ENCODE measurements at places on chromosomes 7 and 10.

GRCh38 chr10:11449761-11450160 is 161.7 kb downstream of the USP6NL start:
- DNase-seq = no peak

GRCh38 chr7:128110641-128111364 is 79.6 kb upstream of the LRRC4 start:
- no peak for DNase-seq

DNA sequence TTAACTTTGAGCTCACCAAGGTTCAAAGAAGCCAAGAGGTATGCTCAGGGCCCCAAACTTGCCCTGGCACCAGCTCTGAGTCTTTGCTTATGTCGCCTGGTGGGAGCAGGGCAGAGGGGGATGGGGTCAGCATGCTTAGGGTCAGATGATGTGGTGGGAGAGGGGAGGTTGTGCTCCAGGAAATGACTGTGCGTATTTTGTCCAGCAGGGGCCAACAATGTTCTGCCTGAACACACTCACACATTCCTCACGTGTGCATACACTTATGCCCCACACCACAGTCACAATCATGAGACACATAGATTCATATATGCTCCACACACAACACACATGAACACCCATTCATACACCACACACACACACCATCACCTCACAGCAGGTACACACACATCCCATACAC is 4.4 kb upstream of the RAMP3 start:
- no peak for DNase-seq

DNA sequence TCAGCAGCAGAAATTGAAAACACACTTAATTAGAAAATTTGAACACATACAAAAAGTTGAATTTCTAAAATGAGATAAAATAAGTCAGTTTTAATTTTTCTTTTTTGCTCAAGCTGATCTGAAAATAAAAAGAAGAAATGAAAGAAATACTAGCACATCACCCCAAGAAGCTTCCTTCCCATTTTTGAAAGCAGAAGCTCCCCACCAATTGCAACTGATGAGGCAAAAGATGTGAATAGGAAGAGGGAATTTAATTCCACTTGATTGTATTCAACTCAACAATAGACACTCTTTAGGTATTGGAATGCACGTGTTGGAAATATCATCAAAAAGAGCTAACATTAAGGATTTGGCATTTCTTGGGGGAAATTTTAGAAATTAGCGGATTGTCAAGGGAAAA is 175.8 kb downstream of the TRIL start:
- DNase-seq = no peak

GRCh38 chr10:78817361-78817760 is 251.4 kb upstream of the ZMIZ1 start:
- DNase-seq = no peak

DNA sequence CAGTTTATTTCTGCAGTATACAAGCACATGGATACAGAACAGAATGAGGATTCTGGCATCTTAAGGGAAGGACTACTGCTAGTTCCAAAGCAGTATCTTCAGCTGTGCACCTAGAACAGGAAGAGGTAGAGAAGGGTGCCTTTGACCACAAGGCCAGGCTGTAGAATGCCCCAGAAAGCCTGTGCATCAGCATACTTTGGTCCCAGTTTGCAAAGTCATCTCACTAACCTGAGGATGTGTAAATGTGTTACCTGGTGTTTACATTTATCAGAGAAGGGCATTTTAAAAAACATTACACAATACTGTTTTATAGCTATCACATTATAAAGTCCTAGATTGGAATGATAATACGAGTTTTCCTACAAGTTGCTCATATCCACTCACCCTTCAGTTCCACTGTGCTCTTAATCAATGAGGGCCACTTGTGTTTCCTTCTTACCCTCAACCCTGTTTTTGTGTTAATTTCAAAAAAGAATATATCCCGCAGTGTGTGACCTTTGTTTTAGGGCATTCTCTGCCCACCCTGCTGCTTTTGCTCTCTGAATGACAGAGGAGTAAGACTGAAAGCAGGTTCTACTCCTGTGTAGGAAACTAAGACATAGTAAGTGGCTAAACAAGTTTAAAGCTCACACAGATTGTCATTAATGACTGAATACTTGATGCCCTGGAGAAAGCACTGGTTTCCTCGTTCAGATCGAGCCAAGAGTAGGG is 3.4 kb downstream of the SLC35G1 start:
- DNase-seq = no peak

- DNase-seq = no peak
Measured at GRCh38 chr10:94351089-94351488, 11.7 kb downstream of the NOC3L start.

GRCh38 chr10:121600611-121601010 is 2.4 kb upstream of the FGFR2 start:
- DNase-seq = no peak

- DNase-seq = no peak
Measured at GRCh38 chr7:81158189-81158588, 239.3 kb upstream of the SEMA3C start.

- DNase-seq = peak; percentile 64
Measured at GRCh38 chr10:28722065-28722803, 44.9 kb downstream of the BAMBI start.

DNA sequence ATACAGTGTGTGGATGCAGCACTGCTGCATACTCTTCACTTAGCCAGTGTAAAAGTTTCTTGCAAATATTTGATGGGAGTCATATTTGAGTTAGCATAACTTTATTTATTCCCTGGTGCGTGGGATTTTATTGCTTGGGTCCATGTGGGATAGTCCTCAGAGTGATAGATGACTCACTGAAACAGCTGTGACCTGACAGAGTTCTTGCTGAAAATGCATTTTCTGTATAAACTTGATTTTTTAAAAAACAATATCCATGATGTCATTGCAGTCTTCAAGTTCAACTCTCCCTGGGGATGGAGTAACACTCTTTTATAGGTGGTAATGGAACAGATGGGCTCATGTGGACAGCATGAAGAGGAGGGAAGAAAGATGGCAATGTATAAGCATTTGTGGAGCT is 310.0 kb downstream of the PPP1R3A start:
- no peak for DNase-seq

DNA sequence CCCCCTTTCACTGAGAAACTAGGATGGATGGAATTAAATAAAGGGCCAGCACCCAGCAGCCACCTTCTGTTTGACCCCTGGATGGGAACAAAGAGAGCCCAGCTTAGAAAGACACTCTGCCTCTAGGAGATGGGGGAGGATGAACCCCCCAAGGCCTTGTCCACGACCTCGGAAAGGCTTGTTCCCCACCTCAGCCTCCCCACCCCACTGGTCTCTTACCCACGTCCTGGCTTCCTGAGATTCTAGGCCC is 9.7 kb downstream of the ITPRIP start:
- peak; percentile 49 for DNase-seq

DNA sequence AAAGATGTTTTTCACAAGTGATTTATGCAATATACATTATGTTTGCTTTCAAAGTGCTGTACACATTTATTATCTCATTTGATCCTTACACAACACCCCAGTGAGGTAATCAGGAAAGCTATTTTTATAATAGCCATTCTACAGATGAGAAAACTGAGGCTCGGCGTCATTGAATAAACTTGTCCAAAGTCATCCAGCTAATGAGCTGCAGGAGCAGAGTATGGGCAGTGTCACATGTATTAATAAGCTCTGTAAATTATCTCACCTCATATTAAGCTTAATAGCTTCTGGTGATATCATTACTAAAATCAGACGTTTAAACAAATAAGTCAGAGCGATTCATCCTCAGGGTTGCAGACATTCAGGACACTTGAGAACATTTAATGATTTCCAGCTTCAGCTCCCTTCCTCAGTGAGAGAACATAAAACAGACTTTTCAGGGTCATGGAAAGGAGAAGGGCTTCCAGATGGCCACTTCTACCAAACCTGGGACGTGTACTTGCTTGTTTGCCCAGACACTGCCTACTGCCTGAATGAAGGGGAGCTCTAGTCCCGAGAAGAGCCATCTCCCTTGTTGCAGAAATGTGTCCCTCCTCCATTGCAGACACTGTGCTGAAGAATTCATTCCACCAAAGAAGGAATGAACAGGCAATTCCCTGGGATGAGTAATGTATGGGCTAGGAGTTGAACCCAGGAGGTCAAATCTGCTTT is 20.5 kb upstream of the FZD1 start:
- DNase-seq = no peak

- DNase-seq = no peak
Measured at GRCh38 chr7:66747881-66748511, 7.5 kb downstream of the RABGEF1 start.

DNA sequence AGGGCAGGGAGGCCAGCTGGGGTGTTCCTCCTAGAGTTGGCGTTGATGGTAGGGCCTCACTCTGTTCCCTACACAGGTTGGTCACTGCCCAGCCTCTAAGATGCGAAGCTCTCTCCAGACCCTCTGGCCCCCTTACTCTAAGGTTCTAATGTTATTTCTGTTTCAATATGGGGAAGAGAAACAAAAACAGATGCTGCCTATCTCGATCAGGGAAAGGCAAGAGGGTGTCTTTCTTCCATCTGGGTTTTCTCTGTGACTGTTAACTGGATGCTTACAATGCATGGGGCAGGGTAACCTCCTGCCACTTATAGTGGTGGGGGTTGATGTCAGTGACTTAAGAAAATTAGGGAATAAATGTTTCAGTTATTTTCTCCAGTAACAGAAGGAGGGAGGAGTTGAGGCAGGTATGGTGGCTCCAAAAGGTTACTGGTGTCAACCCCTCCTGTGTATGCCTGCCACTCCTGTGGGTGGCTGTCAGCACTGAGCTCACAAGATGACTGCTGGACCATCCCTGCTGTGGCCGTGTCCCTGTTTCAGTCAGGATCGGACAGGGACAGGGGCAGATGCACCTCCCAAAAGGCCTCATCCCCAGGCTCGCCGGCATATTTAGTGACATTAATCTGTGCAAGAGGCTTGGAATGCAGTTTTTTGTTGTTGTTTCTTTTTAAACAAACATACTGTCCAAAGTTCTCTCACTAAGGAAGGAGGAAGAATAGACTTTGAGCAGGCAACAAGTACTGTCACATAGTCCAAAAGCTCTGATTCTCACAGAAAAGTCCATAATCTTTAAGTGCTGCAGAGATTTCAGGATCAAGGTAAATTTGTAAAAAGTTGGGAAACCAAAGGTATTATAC is 39.6 kb upstream of the SYPL1 start:
- DNase-seq = no peak

DNA sequence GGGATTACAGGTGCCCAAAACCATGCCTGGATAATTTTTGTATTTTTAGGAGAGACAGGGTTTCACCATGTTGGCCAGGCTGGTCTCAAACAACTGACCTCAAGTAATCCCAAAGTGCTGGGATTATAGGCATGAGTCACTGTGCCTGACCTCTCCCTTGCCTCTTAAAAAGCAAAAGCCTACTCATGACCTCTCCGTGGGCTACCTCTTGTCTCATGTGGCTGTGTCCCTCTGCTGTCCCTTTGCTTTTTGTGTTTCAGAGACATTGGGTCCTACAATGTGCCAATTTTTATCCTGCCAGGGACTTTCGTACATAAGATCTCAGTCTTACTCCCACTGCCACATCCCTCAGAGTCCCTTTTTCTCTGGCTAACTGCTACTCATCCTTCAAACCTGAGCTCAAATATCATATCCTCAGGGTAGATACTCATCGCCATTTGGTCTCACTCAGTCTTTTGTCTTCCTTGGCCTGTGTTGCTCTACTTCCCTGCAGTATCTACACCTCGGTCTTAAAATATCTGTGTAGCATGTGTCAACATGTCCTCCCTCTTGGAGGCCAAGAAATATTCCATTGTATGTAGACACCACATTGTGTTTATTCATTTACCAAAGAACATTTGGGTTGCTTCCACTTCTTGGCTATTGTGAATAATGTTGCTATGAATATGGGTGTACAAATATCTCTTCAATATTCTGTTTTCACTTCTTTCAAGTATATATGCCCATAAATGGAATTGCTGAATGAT is 465.0 kb upstream of the KLF6 start:
- no peak for DNase-seq

All from C1 segment of cervical spinal cord (tissue), 14 donors.